ENCODE measurements at places on chromosomes 16 and 17.

DNA sequence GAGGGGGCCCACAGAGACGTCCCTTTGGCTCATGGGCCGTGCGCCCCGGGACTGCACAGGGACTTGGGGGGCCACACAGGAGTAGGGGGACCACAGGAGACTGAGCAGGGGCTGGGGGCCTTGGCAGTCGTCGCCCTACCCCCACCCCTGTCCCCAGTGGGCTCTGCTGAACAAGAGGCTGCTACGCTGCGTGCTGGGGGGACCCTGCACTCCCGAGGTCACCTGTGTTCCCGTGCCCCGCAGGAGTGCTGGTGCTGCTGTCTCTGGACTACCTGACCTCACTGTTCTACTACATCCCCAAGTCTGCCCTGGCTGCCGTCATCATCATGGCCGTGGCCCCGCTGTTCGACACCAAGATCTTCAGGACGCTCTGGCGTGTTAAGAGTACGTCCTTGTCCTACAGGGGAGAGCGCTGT lies 14.4 kb upstream of the RNF213 start:
- DNase-seq, result no peak

- no peak for DNase-seq
These were observed 478.0 kb downstream of the SLC39A11 start for GRCh38 chr17:72614476-72614870.

DNA sequence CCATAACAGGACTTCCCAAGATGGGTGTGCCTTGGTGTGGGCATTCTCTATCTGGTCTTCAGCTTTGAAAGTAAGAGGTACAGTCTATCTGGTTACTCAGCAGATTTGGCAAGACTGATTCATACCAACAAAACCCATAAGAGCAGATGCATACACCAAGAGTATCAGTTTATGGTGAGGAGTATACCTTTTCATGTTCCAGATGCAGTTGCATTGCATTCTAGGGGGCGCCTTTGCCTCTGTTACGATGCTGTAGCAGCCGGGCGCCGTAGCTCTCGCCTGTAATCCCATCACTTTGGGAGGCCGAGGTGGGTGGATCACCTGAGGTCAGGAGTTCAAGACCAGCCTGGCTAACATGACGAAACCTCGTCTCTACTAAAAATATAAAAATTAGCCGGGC lies 31.1 kb upstream of the CARMIL2 start:
- no peak for DNase-seq

GRCh38 chr17:61379457-61380216 lies 20.0 kb upstream of the TBX2 start:
- no peak for DNase-seq

Data from germinal center (tissue), 1 donor.